ENCODE measurements at places on chromosomes 3 and 15.

DNA sequence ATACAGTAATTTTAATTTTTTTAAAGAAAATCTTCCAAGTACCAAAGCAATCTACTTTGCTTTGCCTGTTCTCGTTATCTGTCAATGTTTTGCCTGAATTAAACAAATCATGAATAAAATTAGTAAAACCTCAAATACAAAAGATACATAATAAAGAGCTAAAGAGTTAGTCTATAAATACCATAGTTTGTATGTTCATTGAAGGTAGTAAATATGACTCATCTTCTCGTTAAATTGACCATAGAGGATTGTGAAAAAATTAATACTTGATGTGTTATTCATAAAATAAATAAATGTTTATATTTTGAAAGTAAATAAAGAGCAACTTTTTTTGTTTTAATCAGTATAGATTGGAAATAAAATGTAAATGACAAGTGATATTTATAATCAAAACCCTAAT is 246.5 kb upstream of the PLSCR5 start:
- no peak for DNase-seq

GRCh38 chr3:111040959-111041358 is 30.7 kb upstream of the NECTIN3 start:
- DNase-seq: no peak

- DNase-seq: no peak
Measured at GRCh38 chr15:77525907-77526594, 105.4 kb downstream of the HMG20A start.

GRCh38 chr3:172520301-172520831 is 2.9 kb downstream of the TNFSF10 start:
- no peak for DNase-seq

DNA sequence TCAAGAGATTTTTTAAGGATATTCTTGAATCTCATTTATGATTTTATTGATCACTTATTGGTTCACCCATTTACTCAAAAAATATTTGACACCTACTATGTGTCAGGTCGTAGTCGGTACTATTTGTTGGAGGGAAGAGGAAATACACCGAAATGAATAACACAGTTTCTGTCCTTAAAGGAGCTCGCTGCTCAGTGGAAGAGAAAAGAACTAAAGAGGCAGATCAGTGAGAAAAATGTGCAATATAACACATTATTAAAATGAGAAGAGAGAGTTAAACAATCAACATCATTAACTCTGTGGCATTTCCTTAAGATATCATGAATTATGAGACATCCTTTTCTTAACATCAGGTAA is 56.1 kb upstream of the ADAMTS9 start:
- no peak for DNase-seq

DNA sequence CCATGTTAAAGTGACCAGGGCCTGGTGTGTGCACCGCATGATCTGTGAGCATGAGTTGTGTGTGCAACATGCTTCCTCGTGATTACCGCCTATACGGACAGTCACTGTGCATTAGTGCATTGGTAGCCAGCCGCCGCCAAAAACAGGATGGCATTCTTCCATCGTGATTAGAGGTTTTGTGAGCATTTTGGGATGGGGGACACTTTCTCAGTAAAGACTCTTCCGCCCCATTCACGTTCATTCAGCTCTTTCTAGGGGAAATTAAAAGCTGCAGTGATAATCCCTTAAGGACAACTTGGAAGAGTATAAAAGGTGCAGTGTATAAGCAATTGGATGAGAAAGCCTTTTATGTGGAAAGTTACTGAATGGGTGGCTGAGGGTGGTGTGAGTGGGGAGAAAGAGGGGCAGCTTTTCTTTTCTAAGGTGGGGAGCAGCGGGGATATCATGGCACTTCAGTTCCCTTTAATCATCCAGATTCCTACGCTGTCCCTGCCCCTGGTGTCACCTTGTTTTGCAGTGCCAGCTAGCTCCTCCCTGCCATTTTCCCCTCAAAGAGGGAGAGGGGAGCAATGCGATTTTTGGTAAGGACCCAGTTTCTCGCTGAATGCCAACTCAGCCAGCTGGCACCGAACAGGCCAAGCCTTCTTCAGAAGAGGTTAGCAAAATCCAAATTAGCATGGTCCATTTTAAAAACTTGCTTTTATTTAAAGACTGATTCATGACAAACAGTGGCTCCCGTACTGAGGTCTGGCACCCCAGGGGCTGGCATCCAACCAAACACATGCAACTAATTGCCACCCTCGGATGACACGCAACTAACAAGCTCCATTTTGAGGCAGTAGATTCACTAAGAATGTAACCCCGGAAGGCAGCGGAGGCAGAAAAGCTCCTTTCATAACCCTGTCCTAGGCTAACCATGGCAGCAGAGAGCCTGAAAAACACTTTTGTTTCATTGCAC is 447.8 kb downstream of the FHIT start:
- DNase-seq: no peak

- no peak for DNase-seq
Measured at GRCh38 chr3:125641891-125642290, 46.6 kb upstream of the OSBPL11 start.

- DNase-seq: no peak
Measured at GRCh38 chr3:138172625-138173024, 2.1 kb downstream of the DBR1 start.

- no peak for DNase-seq
Measured at GRCh38 chr3:186105543-186105942, 3.3 kb downstream of the ETV5 start.

GRCh38 chr15:47786371-47786770 is 69.1 kb downstream of the SEMA6D start:
- DNase-seq: no peak

GRCh38 chr3:188791311-188791710 is 380.5 kb upstream of the TPRG1 start:
- no peak for DNase-seq

- DNase-seq: no peak
Measured at GRCh38 chr3:51549311-51549710, 10.8 kb downstream of the RAD54L2 start.

DNA sequence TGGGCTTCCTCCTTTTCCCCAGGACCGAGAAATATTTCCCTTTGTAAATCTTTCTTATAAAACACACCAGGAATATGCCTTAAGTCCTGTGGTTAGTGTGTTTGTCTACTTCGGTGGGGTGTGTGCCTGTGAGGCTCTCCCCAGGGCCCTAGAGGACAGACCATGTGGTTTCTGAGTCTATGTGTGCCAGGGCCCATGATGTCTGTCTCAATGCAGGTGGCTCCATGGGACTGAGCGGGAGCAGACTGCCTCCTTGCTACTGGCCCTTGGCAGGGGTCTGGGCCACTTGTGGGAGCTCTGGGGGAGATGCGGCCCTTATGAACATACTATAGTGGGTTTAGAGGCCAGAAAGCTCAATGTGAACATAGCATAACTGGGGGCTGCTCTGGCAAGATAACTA is 37.6 kb downstream of the SCN5A start:
- DNase-seq: no peak

DNA sequence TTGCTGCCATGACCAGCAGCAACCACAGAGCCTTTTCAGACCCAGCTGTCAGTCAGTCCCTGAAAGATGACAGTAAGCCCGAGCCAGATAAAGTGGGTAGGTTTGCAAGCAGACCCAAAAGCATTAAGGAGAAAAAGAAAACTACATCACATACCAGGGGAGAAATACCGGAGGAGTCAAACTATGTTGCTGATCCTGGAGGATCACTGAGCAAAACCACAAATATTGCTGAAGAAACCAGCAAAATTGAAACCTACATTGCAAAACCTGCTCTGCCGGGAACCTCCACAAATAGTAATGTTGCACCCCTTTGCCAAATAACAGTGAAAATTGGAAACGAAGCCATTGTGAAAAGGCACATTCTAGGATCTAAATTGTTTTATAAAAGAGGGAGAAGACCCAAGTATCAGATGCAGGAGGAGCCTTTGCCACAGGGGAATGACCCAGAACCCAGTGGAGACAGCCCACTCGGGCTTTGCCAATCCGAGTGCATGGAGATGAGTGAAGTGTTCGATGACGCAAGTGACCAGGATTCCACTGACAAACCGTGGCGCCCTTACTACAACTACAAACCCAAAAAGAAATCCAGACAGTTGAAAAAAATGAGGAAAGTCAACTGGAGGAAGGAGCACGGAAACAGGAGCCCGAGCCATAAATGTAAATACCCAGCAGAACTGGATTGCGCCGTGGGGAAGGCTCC is 42.1 kb upstream of the RASA2 start:
- no peak for DNase-seq

GRCh38 chr3:158970006-158970405 is 168.2 kb downstream of the MFSD1 start:
- DNase-seq: no peak

GRCh38 chr15:61318802-61319525 is 89.9 kb upstream of the RORA start:
- no peak for DNase-seq

DNA sequence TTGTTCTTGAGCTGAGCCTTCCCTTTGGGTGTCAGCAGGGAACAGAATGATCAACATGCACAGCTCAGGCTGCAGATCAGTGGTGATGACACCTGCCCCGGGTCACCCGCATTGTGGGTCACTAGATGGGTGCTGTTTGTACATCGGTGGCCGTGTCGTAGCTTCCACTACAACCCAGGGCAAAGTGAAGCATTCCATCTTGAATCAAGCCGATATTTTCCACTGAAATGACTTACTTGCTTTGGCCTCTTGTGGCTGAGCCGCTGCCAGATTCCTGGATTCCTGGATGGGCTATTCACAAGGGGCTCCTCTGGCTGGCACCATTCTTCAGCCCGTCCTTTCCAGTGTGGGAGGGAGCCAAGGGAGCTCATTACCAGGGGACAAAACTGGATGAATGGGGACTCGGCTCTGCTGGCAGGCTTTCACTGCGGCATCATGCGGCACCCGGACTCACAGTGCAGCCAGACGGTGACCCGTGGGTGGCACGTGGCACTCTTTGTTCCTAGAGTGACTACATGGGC is 65.6 kb downstream of the SLCO3A1 start:
- peak; percentile 77 for DNase-seq

- DNase-seq: no peak
Measured at GRCh38 chr3:79844176-79844575, 76.4 kb upstream of the ROBO1 start.

- DNase-seq: no peak
Measured at GRCh38 chr3:189947948-189948723, 172.6 kb downstream of the P3H2 start.

GRCh38 chr3:135109681-135110080 is 314.6 kb downstream of the EPHB1 start:
- no peak for DNase-seq

- no peak for DNase-seq
Measured at GRCh38 chr3:76942101-76942500, 97.8 kb upstream of the ROBO2 start.

All from Right ventricle myocardium superior (tissue), 1 donor.